Activated CD8-positive, alpha-beta T cell treated with anti-CD3 and anti-CD28 coated beads, Interleukin-2, amount 10 ng/mL, durations not matched to agents 7 days and 5 days (primary cell): ENCODE measurements at places on chromosomes 6 and 20.

DNA sequence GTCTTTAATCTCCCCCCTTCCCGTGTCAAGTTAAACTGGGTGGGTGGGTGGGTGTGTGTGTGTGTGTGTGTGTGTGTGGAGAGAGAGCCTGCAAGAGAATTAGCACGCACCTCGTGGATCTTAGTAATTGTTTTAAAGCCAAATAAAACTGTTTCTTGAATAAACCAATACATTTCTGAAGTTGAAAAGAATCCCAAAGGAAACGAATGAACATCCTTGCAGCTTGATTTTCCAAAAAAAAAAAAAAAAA is 381 bp upstream of the BICRAL start:
- DNase-seq: no peak

- no peak for DNase-seq
These were observed 121.8 kb upstream of the FOXO3 start for GRCh38 chr6:108438918-108439317.

- no peak for DNase-seq
These were observed 69.1 kb downstream of the LCA5 start for GRCh38 chr6:79468116-79468515.

DNA sequence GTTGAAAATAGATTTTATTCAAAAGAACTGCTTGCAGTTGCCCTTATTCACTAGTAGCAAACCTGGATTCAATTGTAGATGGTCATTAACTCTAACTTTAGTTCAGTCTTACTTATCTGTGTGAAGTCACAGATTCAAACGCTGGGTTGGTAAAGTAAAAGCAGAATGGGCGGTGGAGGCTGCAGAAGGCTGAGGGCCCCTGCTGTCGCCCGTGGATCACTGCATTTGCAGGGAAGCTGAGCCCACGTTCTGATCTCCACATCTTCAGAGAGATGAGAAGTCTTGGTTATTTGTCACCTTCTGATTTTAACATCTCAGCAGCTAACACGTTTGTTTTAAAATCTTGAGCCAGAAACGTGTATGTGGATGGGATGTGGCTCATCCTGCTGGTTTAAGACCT is 75.1 kb downstream of the SNX9 start:
- DNase-seq: no peak

DNA sequence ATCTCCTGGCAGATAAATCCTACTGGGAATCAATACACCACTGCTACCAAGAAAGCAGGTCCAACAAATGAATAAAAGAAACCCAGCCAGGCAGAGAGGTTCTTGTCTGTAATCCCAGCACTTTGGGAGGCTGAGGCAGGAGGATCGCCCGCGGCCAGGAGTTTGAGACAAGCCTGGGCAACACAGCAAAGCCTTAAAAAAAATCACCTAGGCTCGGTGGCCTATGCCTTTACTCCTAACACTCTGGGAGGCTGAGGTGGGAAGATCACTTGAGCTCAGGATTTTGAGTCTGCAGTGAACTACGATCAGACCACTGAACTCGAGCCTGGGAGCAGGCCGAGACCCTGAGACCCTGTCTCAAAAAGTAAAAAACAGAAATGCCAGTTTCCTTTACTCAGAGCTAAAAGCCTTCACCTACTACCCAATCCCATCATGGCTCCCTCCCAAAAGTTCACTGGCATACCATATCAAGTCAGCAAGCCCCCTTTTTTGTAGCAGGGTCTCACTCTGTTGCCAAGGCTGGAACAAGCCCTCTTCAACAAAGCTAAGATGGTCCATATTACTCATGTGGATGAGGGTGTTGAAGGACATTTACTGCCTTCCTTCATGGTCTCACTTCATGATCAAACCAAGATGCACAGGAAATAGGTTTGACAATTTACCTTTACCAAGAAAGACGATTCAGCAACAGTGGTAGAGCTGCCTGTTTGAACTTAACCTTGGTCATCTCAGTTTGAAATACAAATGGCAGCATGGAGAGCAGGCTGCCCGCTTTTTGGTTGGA is 5.3 kb downstream of the SNX5 start:
- DNase-seq: no peak

- no peak for DNase-seq
These were observed 108.6 kb downstream of the VIP start for GRCh38 chr6:152859225-152859624.

- DNase-seq: no peak
These were observed 129.2 kb downstream of the ATXN1 start for GRCh38 chr6:16632101-16632500.

DNA sequence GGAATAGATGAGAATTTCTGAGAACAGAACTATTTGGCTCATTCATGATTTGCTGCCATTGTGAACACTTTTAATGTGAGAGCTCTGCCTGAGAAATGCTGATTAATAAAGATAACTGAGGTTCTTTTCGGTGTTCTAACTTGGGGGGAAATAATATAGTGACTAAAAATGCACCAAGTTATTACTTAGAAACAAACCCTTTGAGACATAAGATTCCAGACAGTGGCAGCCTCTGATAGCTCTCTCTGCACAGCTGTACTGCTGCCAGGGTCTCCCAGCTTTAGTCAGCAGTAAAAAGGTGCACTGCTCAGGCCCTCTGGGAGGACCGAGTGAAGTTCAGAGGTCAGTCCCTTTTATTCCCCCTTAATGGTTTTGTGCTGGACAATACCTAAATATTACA is 2.5 kb upstream of the PRDM1 start:
- no peak for DNase-seq

DNA sequence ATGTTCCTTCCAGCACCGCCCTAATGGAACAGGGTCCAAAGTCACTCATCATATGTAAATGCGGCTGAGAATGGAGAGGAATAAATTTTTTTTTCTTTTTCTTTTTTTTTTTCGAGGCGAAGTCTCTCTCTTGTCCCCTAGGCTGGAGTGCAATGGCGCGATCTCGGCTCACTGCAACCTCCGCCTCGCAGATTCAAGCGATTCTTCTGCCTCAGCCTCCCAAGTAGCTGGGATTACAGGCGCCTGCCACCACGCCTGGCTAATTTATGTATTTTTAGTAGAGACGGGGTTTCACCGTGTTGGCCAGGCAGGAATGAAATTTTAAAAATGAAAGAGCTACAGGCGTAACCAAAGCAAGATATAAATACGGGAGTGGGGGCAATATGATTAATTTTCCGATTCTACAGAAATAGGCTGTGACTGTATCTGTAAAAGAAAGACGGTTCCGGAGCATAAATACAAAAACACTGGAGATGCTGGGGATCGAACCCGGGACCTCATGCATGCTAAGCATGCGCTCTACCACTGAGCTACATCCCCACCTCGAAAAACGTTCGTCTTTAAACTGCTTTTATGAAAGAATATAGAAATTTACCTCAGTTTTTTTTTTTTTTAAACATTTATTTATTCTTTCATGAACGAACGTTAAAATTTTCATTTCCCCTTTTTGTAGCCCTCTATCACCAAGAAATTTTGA is 132.2 kb downstream of the GPX5 start:
- peak; percentile 67 for DNase-seq

- no peak for DNase-seq
These were observed 17.7 kb downstream of the CST8 start for GRCh38 chr20:23508449-23509229.

DNA sequence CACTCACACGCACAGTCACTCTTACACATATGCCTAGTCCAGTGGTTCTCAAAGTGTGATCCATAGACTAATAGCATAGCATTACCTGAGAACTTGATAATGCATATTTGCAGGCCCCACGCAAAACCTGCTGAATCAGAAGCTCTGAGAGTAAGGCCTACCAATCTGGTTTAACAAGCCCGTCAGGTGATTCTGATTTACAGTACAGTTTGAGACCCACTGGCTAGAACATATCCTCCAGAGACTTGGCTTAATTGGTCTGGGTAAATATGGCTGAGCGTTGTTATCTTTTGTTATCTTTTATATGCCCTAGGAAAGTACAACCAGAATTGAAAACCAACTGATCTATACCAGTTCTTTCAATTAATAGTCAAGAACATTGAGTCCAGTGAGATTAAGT is 9.6 kb downstream of the TSPYL4 start:
- DNase-seq: no peak

GRCh38 chr6:106560996-106561685 is 68.2 kb downstream of the RTN4IP1 start:
- DNase-seq: no peak

DNA sequence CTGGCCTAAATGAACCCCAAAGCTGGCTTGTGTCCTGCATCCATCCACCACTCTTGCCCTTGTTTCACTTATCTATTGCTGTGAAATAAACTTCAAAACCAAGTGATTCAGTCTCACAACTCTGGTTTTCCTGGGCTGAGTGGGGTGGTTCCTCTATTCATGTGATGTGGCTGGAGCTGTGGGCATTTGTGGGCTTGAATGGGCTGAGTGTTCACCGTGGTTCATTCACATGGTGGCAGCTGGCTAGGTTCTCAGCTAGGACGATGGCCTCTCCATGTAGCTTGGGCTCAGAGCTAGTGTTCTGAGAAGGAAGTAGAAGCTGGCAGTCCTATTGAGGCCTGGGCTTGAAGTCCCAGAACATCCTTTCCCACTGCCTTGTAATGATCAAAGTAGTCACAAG is 30.4 kb downstream of the FKBP1A start:
- peak; percentile 42 for DNase-seq

- no peak for DNase-seq
These were observed 4.9 kb downstream of the HCK start for GRCh38 chr20:32056708-32057483.

GRCh38 chr20:20206788-20207187 is 154.5 kb downstream of the CFAP61 start:
- DNase-seq: no peak

DNA sequence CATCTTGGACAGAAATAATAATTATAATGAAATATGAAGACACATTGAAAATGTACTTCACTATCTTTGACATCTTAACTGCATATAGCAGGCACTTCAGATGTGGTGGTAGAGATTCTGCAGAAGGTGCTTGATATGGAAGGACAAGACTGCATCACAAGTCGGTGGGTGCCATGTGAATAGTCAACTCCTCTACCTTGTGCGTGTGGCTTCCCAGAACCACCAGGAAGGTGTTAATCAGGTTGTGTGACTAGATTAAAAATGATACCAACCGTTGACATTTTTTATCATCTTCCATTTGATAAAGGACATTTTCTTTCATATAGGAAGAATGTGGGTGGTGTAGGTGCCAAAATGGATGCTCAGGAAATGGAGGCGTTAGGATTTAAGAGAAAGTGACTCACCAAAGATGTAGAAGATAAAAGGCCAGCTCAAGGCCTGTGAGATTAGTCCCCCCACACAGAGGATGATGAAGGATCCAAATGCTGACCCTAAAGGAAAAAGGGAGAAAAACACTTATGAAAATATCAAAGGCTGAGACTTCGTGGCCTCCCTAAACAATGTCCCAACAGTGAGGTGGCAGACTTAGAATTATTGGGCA is 12.3 kb downstream of the SLC17A2 start:
- no peak for DNase-seq

DNA sequence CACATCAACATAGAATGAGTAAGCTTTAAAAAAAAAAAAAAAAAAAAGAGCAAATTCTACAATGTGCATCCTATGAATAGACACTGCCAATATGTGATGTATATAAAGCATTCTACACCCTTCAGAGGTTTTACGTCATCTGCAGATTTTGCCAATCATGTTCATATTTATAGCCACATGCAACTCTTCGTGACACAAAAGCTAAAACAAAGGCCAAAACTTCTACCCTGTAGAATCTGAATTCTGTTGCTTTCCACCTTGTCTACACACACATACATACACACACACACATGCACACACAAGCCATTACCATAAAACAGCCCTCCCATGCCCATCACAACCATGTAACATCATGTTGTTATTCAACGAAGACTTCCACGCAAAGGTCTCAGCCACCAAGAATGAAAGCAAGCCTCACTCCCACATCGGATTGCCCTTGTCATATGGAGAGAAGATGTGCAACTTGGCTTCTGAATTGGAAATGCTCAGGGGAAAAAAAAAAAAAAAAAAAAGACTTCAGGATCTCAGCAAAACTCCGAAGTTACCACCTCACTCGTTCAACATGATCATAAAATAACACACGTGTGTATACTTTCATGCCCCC is 479.4 kb upstream of the JARID2 start:
- no peak for DNase-seq

DNA sequence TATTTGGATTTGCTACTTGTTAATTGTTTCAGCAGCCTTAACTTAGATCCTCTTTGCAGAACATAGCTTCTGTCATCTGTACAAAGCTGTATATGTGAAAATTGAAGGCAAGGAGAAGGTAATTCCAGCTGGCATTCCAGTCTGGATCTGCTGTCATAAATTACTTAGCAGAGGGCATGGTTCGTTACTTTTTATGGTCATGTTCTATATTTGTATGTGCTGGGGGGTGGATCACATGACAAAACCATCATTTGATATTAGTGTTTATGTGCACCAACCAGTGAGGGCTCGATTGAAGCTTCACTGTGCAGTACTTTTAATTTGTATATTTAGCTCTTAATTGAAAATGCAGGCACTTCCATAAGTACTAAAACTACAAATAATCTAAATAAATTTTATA is 80.2 kb downstream of the CAP2 start:
- DNase-seq: no peak

DNA sequence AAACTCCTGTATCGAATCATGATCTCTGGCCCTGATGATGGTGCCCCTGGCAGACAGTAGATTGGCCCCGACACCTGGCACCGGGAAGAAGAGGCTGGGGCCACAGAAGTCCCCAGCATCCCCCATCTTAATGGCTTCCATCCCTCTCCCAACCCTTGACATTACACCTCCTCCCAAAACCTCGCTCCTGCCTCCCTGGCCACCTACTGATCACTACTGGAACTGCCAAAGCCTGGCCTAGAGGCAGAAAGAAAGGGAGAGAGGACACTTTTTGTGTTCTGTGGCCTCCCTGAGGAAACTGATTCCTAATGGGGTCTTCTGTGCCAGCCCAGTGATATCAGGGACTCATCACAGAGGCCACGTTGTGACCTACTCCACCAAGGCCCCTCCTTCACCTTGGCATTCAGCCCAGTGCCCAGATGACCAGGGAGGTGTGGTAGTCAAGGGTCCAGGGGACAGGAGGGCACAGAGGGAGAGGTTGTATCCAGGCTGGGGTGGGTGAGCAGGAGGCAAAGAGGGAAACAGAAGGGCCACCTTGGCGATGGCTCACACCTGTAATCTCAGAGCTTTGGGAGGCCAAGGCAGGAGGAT is 6.1 kb downstream of the C20orf173 start:
- peak; percentile 42 for DNase-seq

DNA sequence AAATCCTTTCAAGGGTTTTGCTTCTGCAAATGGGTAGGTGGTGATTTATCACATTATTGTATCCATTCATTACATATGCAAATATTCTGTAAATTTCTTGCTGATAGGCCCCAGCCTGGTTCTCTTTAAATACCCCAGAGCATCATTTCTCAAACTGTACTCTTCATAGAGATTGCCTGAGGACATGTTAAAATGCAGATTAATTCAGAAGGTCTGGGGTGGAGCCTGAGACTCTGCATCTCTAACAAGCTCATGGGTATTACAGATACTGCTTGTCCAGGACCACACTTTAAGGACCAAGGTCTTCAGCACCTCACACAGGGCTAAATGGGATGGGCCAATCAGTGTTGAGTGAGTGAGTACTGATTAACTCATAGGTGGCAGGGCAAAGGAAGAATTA is 46.3 kb downstream of the PKHD1 start:
- DNase-seq: no peak

GRCh38 chr6:5133943-5134342 is 48.8 kb downstream of the PPP1R3G start:
- DNase-seq: no peak
